ENCODE measurements at places on chromosomes 2 and 18.

DNA sequence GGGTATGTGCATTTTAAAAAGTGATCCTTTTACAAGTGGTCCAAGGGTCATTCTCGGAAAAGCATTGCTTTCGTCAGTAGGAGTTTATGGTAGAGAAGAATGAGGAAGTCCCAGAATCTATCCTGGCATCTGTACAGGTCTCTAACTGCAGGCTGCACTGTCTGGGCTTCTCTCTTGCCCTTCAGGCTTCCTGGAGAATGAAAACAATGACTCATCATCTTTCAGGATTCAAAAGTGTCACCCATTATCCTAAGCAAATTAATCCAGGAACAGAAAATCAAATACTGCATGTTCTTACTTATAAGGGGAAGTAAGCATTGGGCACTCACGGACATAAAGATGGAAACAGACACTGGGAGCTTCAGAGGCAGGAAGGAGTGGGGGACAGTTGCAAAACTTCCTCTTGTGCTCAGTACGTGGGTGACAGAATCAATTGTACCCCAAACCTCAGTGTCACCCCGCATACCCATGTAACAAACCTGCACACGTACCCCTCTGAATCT is 60.2 kb upstream of the TXNDC2 start:
- DNase-seq: no peak

GRCh38 chr2:65436824-65437221 is 4.4 kb upstream of the SPRED2 start:
- no peak for DNase-seq

- DNase-seq: no peak
Measured at GRCh38 chr18:9792565-9793245, 84.6 kb downstream of the RAB31 start.

- DNase-seq: no peak
Measured at GRCh38 chr2:9139491-9140443, 66.8 kb upstream of the ASAP2 start.
